Effector CD4-positive, alpha-beta T cell (primary cell): ENCODE measurements at places on chromosomes 5 and 9.

GRCh38 chr9:80157561-80157983 is 585.8 kb downstream of the TLE4 start:
- DNase-seq: no peak

GRCh38 chr9:95645992-95646391 is 129.2 kb upstream of the PTCH1 start:
- no peak for DNase-seq

DNA sequence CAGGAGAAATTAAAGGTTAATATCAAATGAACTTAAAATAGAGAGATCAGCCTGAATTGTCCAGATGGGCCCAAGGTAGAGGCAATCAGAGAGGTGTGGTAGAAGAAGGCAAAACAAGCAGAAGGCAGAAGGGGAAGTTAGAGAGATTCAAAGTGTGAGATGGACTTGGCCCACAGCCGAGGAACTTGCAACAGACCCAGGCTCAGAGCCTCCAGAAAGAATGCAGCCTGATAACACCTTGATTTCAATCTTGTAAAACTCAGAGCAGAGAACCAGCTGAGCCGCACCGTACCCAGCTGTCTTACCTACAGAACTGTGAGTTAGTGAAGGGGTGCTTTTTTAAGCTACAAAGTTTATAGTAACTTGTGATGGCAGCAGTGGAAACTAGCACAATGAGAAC is 190.9 kb downstream of the RFK start:
- DNase-seq: no peak

DNA sequence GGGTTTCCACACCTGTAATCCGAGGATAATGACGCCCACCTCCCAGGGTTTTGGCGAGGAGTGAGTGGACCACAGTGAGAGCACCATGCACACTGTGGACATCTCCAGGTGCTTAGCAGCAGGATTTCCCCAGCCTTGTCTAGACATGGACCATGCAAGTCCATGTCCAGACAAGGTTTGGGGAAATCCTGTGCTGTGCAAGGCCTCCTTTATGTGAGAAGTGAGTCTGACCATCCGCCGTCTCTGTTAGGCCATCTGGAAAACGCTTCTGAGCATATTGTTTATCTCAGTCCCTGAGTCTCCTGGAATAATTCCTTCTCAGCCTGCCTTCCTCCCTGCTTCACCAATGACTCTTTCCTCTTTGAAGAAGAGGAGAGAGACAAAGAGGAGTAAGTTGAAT is 26.2 kb upstream of the TNFAIP8 start:
- DNase-seq: no peak
